ENCODE measurements at places on chromosomes 6 and 20.

DNA sequence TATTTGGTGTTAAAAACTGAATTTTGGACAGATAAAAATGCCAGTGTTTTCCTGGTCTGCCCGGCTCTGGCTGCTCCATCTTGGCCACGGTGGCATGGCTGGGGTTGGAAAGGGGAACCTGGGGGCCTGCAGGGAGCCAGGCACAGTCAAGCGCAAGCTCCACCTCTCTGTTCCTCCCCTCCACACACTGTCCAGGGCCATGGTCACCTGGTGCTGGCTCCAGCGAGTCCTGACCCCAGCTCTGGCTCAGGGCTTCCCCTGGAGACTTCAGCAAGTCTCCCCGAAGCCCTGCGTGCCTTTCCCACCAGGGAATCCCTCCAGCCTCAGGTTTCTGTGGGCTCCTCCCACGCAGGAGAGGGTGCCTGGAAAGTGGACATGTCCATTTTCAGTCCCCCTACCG lies 298.5 kb downstream of the QKI start:
- DNase-seq: no peak

- DNase-seq: no peak
Observed at GRCh38 chr20:60662307-60662706, 589.8 kb upstream of the CDH4 start.

DNA sequence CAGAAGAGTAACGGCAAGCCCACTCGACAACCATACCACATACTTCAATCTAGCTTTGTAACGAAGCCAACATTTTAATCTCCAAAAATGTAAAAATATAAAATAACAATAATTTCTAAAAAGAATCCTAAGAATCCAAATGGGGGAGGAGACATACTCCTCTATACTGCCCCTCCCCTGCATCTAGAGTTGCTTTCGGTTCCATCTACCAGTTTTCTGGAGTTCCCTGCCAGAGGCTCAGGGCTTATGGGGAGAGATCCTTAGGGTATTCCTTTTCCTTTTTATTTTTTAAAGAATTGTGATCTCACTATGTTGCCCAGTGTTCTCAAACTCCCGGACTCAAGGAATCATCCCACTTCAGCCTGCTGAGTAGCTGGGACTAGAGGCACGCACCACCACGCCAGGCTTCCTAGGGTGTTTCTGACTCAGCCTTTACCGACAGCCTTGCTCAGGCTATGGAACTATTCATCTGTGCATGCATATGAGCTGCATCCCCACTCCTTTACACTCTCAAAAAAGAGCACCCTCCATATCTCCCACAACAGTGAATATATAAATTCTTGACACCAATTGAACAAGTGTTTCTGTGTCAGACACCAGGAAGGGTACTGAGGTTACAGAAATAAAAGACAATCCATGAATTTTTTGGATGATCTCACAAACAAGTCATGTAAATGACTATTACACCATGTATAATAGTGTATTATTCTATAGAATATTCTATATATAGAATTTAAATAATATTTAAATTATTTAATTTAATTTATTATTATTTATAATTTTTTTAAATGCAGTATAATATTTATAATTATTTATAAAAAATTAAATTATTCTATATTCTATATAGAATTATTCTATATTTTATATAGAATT lies 40.7 kb upstream of the UBR2 start:
- no peak for DNase-seq

- no peak for DNase-seq
Observed at GRCh38 chr6:106924694-106925523, 49.6 kb downstream of the CD24 start.

DNA sequence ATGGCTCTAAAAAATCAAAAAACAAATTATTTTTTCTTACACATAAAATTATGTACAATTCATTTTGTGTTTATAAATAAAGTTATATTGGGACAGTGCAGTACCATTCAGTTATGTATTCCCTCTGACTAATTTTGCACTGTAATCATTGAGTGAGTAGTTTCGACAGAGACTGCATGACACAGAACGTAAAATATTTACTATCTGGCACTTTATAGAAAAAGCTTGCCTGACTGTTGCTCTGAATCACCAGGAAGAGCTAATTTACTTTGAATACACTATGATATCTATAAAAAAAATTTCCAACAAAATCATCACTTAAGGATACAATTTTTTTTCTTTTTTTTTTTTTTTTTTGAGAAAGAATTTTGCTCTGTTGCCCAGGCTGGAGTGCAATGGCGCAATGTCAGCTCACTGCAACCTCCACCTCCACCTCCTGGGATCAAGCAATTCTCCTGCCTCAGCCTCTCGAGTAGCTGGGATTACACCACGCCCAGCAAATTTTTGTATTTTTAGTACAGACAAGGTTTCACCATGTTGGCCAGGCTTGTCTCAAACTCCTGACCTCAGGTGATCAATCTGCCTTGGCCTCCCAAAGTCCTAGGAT lies 11.0 kb upstream of the KHDC1L start:
- DNase-seq: no peak

All from activated CD4-positive, CD25-positive, alpha-beta regulatory T cell (primary cell).